ENCODE measurements at places on chromosomes 1 and 21.

- peak; percentile 1 for DNase-seq
These were observed 411.3 kb downstream of the PTPRU start for GRCh38 chr1:29647581-29647980.

DNA sequence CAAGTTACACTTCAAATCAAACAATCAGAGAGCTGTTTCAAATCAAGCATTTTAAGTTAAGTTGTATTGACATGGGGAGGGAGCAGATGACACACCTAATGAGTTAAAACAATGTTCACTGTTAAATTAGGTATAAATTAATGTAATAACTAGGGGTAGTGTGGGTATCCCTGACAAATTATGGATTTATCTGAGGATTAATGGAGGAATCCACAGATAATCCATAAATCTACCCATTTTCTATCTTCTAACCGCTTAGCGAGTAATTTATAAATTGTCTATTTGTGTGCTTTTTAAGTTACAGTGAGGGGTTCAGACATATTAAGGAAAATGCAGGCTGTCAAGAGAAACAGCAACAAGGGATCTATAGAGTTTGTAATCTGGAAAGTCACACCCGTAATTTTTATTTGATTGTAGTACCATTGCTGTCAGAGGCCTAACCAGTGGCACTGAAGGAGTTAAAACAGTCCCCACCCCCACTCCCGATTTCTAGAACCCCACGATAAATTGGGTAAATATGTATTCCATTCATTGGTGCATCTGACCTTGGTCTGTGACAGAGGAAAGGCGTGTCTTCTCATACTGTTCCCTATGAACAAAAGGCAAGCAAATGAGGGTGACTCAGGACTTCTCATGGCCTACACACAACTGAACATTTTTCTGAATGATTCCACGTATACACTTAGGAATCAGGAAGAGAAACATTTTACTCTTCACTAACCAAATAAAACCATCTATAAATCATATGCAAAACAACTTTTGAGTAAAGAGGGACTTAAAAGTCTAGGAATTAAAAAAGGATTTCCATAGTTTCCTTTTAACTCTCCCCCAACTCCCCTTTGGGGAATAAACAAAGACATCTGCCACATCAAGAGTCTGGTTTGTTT is 7.4 kb downstream of the IRF2BP2 start:
- DNase-seq = peak; percentile 89

DNA sequence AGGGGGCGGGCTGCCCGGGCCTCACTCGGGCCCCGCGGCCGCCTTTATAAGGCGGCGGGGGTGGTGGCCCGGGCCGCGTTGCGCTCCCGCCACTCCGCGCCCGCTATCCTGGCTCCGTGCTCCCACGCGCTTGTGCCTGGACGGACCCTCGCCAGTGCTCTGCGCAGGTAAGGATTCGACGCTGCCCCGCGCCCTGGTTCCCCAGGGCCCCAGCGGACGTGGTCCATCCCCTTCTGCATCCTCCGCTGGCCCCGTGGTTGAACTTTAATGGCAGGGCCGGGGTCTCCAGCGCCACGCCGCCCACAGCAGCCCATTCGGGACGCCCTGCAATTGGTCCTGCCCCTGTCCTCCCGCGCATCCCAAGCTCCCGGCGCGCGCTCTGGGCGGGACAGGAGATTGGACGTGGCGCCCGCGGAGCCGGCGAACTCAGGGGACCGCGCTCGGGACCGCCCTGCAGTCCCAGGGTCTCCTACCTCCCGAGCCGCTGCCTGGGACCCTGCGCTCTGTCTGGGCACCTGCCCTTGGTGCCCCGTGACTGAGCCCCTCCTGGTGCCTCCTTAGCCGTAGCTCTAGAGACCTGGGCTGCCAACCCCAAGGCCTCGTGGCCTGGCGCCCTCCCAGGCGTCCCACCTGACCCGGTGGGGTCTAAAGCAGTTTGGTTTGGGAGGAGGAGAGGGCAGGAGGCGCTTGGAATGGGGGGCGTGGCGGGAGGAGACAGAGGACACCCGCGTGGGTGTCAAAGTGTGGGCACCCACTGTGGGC is at the start of gene ALPL:
Gene ALPL, plus strand, starts transcription at position 73 of the 762 bp plus-strand sequence. CDS start 44,659 bp downstream, outside the sequence.
- no peak for DNase-seq

- no peak for DNase-seq
These were observed 64.8 kb downstream of the KCNJ15 start for GRCh38 chr21:38321568-38321967.

- DNase-seq = no peak
These were observed 204.3 kb downstream of the FGGY start for GRCh38 chr1:59500950-59501742.

DNA sequence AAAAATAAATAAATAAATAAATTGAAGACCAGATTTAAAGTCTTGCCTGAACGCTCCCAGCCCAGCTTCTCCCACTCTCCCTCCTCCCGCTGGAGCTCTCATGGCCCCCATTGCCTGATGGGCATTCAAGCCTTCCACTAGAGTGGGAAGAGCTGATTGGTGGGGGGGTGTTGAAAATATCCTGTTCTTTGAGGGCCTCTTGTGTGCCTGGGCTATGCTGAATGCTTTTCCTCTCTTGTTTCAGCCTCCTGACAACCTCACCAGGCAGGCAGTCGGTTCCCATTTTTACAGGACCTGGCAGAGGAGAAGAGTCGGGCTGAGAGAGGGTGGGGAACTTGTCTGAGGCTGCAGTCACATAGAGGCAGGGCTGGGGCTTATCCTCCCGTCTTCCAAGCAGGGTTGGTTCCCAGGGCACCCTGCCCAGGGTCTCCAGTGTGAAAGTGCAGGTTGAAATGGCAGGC is 59.2 kb upstream of the SSBP3 start:
- DNase-seq = no peak

- no peak for DNase-seq
These were observed 6.2 kb downstream of the KDM5B start for GRCh38 chr1:202802034-202802433.

GRCh38 chr1:43082740-43083139 is 89.3 kb downstream of the EBNA1BP2 start:
- DNase-seq = no peak

DNA sequence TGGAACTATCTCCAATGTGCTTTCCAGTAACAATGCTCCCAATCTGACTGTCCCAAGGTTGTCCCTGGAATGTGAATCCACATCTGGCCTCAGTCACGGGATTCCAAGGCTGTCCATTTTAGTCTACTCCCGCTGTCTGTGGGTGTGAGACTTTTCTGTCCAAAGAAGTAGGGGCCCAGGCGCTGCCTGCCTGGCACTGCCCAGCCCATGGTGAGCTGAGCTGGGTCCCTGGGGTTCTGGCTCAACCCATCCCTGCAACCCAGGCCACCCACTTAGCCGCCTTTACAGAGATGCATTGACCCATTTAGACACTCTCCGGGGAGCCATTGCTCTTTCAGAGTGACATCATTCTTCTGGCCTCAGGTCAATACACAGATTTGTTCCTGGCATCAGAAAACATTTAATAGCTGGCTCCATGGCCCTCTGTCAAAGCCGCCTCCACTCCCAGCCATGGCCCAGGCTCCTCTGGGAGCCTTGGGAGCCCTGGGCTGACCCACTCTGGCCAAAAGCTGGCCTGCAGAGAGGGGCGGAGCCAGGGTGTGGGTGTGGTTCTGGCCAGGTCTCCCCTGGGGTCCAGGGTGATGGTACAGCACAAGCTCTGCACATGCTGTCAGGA is 47.2 kb upstream of the PAX7 start:
- no peak for DNase-seq

DNA sequence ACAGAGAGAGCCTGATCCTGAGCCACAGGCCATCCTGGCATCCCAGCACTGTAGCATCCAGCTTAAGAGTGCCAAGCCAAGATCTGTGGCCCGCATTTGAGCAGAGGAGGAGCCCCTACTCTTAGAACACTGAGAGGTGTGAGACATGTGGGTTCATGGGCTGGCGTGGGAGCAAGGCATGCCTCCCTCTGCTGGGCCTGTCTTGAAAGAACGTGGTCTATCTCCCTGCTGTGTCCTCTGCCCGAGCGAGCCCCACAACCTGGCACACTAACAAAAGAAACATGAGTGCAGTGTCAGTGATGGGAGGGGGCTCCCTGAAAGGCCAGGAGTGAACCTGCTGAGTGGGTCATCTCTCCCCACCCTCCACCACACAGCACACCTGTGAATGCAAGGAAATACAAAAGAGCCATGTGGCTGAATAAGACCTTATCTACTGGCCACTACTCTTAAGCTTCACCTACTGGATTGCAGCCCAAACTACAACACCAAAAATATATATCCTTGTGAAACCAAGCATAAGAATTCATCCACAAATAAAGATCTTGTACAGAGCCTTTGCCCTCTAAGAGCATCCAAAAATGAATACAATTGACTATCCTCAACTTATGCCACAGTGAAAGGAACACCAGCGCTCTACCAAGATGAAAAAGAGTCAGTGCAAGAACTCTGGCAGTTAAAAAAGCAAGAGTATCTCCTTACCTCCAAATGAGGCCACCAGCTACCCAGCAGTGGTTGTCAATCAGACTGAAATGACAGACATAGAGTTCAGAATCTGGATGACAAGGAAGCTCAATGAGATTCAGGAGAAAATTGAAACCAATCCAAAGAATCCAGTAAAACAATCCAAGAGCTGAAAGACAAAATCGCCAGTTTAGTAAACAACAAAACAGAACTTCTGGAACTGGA is 259.4 kb upstream of the DAB1 start:
- no peak for DNase-seq

DNA sequence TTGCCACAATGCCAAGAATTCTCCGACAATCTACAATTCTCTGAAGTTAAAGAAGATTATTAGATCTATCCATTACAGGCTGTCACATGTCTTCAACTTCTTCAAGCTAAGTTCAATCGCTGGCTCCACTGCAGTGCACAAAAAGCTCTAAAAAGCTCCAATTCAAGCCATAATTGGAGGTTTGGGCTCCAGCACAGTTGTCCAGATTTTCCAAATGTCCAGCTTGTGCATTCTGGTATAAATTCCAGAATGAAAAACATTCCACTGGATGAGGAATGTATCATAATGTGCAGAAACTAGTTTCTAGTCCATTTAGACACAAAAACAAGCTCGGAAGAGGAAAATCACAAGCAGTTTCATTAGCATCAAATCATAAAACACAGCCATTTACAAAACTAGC is 138.6 kb downstream of the NRIP1 start:
- DNase-seq = no peak

DNA sequence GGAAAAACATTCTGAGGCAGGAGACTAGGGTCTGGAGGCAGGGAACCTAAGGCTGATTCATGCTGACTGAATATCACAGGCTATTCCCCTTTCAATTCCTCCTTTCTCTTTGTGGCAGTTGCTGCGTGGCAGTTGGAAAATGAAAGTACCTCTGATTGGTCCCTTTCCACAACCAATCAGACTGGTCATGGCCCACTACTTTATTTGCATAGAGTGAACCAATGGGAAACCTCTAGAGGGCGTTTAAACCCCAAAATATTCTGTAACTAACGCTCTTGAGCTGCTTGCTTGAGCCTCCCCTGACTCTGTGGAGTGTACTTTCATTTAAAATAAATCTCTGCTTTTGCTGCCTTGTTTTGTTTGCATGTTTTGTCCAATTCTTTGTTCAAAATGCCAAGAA is 27.7 kb upstream of the VN1R5 start:
- no peak for DNase-seq

DNA sequence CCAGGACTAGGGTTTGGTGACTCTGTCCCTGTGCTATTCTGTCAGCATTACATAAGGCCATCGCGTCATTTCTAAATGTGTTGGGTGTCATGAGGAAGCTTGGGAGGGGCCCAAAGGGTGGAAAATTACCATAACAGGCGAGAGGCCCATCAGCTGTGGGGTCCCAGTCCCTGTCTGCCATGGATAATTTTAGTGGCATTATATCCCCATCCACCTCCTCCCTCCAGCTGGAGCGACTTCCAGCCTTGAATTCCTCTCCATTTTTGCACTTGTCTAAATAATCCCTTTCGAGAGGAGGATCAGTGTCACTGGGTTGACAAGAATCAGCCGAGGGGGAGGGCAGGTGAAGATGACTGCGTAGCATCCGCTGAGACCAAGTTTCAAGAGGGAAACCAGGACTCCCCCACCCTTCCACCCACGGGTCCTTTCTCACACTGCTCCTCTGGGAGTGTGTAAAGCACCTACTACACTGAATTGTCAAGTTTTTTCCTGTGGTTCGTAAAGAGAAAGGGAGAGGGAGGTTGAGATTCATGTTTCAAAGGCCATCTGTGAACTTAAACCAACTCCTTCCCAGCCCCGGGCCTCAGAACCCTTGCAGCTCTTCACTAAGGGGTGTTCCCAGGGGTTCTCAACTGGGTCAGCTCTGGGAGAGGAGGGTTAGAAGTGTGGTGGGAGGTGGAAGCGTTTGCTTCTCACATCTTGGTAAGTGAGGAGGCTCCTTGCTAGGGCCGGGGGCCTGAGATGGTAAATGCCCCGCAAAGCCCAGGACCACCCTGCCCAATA is 29.2 kb downstream of the VASH2 start:
- no peak for DNase-seq

GRCh38 chr1:162185314-162186025 is 116.0 kb downstream of the NOS1AP start:
- no peak for DNase-seq

DNA sequence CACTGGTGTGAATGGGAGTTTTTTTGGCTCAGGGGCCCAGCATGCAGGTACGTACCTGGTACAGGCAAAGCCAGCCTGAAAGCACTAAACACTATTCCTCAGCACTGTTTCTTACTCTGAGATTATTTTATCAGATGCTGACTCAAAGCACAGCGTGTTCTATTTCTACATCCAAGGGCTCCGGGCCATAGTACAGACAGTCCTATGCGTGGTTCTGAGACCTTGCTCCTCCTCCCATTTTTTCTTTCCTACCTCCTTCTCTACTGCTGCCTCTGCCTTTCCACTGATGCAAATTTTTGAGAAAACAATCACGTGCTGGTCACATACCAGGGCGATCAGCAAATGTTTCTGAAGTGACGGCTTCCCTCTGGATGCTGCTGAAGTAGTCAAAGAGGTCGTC is 36.3 kb downstream of the PDPN start:
- DNase-seq = peak; percentile 15

GRCh38 chr1:185045814-185046492 is 595 bp downstream of the RNF2 start:
- DNase-seq = no peak

- peak; percentile 1 for DNase-seq
These were observed 526 bp downstream of the TPR start for GRCh38 chr1:186374303-186375151.

DNA sequence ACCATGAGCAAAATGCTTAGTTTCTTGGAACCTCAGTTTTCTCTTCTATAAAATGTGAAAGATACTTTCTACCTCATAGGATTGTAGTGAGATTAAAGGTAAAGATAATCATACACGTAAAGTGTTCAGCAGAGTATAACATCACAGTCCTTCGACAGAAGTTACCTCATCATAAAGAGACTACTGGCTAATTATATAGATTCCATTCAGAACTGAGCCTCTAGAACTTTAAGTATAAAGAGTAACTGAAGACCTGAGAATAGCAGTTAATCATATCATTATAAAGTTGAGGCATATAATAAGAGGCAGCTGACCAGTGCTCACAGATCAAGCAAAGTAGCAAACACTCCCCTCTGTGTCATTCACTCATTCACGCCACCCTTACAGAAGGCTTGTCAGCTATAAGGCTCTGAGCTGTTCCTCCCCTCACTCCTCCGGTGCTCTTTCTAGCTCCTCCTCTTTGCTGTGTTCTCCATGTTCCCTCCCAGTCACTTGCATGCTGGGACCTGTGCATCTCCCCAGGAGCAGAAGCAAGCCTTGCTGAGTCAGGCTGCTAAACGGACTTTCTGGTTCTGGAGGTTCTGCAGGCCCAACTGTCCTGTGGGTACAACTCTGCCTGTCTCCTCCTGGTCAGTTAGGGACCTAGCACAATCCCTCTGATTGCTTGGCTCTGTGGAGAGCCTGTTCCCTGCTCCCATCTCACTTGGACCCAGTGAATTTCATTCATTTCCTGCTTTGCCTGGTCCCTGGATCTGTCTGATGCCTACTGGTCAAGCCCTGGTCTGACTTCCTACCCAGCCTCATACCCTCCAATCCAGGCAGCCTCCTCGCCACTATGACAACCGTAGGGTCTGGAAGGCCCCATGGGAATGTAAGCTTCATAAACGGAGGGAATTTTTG is 28.3 kb upstream of the LY9 start:
- DNase-seq = no peak
